ENCODE measurements at places on chromosomes 4 and X.

GRCh38 chrX:6813836-6814370 is 279.0 kb upstream of the VCX3A start:
- DNase-seq: no peak

- no peak for DNase-seq
Measured at GRCh38 chr4:137956256-137956655, 285.9 kb downstream of the SLC7A11 start.

DNA sequence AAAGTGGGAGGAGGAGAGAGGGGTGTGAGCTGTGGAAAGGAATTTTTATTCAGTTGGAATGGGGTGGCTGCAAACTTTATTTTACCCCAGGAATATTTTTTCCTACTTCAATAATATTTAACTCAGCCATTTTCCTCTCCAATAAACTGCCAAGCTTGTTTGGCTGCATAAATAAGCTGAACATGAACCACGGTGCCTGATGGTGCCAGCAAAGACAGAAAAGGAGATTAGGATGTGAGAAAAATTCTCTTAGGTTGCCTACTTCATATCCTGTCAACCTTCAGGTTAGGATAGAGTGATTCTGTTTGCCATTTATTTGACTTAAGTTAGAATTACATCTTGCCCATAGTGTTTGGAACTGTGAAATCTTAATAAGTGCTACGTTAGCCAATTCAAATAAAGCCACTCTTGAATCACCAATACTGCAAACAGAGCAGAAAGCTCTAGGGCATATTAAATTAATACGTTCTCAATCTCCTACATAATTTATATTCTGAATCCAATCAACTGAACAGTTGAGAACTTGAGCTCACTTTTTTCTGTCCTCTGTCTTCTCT is 195.1 kb downstream of the ARHGAP24 start:
- DNase-seq: no peak

DNA sequence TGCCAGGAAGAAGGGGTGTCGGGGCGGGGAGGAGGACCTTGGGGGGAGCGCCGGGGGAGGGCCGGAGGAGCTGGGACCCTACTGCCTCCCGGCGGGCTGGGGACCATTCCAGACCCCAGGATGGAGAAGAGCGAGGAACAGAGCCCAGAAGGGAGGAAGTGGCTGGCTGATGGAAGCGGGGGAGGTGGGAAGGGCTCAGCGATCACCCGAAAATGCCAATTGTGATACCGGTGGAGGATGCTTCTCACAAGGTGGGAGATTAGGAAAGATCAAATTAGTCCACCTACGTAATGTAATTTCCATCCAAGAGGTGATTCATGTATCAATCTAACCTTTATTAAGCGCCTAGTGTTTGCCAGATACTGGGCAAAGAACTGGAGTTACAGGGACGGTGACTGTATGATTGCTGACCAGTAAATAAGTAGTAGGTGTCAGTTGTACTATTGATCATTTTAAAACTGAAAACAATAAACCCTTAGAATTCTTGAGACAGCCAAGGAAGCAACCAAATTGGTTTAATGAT is 452 bp upstream of the RAI2 start:
- DNase-seq: no peak

- DNase-seq: no peak
Measured at GRCh38 chr4:106268786-106269185, 47.2 kb downstream of the TBCK start.
